Amygdala (tissue), 56 donors: ENCODE measurements at places on chromosomes 5 and 9.

GRCh38 chr9:114666851-114667250 lies 9.2 kb upstream of the TEX53 start:
- DNase-seq = no peak

DNA sequence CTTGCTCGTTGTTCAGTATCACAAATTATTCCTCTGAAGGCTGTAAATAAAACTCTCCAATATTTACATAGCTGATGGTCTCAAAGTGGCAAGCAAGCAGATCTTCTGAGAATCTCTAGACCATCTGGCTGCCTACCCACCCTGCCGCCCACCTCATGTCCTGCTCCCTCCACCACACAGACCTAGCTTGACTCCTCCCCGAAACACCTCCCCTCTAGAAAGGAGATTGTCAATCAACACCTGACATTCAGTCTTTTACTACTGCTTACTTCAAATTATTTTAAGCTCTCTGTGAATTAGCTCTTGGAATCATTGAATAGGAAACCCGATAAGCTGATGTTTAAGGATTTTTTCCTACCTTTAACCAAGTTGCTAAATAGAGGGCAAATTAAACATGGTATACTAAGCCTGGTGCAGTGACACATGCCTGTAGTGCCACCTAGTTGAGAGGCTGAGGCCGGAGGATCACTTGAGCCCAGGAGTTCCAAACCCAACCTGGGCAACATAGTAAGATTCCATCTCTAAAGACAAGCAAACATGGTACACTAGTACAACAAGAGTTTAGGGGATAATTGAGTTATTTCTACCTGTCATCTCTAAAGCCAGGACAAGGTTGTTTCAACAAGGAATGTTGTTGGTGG lies 10.9 kb upstream of the SOWAHA start:
- no peak for DNase-seq

DNA sequence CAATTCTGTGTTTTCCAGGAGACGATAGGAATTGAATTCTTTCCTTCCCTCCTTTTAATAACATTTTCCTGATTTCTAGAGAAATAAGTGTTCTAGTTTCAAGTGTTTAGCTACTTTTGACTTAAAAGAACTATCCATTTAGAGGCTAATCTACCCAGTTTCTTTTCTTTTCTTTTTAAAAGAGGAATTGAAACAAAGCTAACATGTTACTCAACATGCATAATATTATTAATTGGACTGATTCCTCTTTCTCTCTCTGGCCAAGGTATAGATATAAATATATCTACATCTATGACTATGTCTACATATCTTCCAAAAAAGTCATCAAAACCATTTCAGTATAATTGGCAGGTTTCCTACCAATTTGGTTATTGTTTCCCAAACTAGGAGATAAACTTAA lies 309.8 kb downstream of the TRPM3 start:
- DNase-seq = no peak

- peak; percentile 38 for DNase-seq
Observed at GRCh38 chr5:141484641-141485311, at the start of gene PCDHGC4. Gene PCDHGC4, plus strand, starts transcription at chr5:141485030. Its CDS starts 144 bp downstream, at chr5:141485174.

DNA sequence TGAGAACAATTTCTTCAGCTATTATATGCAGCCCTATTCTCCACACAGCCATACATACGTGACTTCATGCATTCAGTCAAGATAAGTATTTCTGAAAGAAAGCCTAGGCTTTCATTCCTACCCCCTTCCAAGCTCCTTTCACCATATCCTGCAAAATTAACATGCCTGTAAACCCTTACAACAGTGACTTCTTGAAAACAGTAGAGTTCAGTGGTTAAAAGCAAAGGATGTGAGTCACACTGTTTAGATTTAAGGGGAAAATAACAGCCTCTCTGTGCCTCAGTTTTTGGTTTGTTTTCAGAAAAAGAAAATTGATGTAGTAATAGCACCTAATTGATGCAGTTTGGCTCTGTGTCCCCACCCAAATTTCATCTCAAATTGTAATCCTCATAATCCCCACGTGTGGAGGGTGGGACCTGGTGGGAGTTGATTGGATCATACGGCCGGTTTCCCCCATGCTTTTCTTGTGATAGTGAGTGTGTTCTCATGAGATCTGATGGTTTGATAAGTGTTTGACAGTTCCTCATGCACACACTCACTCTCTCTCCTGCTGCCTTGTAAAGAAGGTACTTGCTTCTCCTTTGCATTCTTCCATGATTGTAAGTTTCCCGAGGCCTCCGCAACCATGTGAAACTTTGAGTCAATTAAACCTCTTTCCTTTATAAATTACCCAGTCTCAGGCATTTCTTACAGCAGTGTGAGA lies 264.8 kb downstream of the CETN3 start:
- DNase-seq = no peak

GRCh38 chr5:88888291-88888690 lies 5.3 kb upstream of the MEF2C start:
- no peak for DNase-seq

- DNase-seq = no peak
Observed at GRCh38 chr9:13575558-13575957, 296.1 kb upstream of the MPDZ start.

- DNase-seq = no peak
Observed at GRCh38 chr5:129124608-129125007, 30.1 kb downstream of the ISOC1 start.

GRCh38 chr5:35780236-35780635 lies 76.5 kb upstream of the IL7R start:
- no peak for DNase-seq
